Activated B cell treated with CpG ODN at 0.5 μM for 24 hours (primary cell): ENCODE measurements at places on chromosomes 3 and 15. TPM values are rescaled to one million over a fixed set of nuclear protein-coding genes. Genes with fewer than 3 reads are reported as not detected.

The IQCH gene
- 1.1 and 1.5 TPM in 2 replicates for total RNA-seq

DNA sequence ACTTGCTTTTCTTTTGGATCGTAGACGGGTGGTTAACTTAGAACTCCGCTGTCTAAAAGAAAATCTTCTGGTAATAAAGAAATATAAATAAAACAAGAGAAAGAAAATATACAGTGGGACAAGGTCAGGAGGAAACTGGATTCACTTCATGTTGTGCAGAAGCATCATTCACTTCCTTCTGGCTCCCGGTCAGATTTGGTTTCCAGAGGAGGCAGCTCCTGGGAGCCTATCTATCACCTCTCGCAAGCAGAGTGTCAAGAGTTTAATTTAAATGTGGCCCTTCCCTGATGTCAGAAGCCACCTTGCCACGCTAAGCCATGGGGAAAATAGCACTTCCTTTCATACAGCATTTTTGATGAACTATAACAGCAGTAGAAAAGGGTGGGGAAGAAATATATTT is 139.1 kb downstream of the NSMCE3 start:
- no peak for DNase-seq
- no peak overlapping the region for H3K27ac ChIP-seq

GRCh38 chr3:58899159-58899952 is 150.5 kb downstream of the CFAP20DC start:
- DNase-seq: peak; percentile 23
- peak overlapping the region; percentile 47 for H3K27ac ChIP-seq
- no peaks in the 10 kb centered on the region for H3K27me3 ChIP-seq
- H3K4me3 ChIP-seq: peak overlapping the region; percentile 50

GRCh38 chr3:72519946-72520604 is 328.2 kb downstream of the SHQ1 start:
- no peak overlapping the region for H3K4me3 ChIP-seq
- no peak for DNase-seq
- no peaks in the 10 kb centered on the region for H3K36me3 ChIP-seq
- H3K27me3 ChIP-seq: no peaks in the 10 kb centered on the region
- peaks cover 42% of the 10 kb centered on the region for H3K4me1 ChIP-seq

The CPEB1 gene
- total RNA-seq: not detected in 2 replicates

GRCh38 chr3:121252676-121253075 is 293.1 kb downstream of the POLQ start:
- no peaks in the 10 kb centered on the region for H3K36me3 ChIP-seq
- H3K27ac ChIP-seq: no peak overlapping the region
- DNase-seq: no peak

DNA sequence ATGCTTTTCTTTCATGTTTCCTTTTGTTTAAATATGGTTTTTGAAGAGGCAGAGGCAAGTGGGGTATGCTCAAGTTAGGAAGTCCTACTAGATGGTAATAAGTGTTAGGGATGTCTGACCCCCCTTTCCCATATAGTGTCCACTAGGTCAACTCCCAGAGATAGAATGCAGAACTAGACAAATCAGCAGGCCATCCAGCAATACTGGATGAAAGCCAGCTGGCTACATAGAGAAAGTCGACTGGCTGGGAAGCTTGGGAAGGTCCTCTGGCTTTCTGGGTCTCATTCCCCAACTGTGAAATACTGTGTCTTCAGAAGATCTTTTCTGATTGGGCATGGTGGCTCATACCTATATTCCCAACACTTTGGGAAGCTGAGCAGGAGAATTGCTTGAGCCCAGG is 113.8 kb downstream of the SNRK start:
- peaks cover 6% of the 10 kb centered on the region for H3K27me3 ChIP-seq
- DNase-seq: no peak
- no peak overlapping the region for H3K4me3 ChIP-seq
- no peak overlapping the region for H3K27ac ChIP-seq
- H3K4me1 ChIP-seq: no peaks in the 10 kb centered on the region

- no peak overlapping the region for H3K27ac ChIP-seq
- H3K27me3 ChIP-seq: peaks cover 5% of the 10 kb centered on the region
- no peak overlapping the region for H3K4me3 ChIP-seq
- peaks cover 2% of the 10 kb centered on the region for H3K4me1 ChIP-seq
- H3K36me3 ChIP-seq: no peaks in the 10 kb centered on the region
Measured at GRCh38 chr15:81812456-81812855, 233.4 kb downstream of the MEX3B start.

- no peak overlapping the region for H3K4me3 ChIP-seq
- no peaks in the 10 kb centered on the region for H3K4me1 ChIP-seq
- no peak overlapping the region for H3K27ac ChIP-seq
Measured at GRCh38 chr15:100890850-100891249, 11.2 kb downstream of the ALDH1A3 start.

The PEX11A gene
- 0.84 and 1.6 TPM in 2 replicates for total RNA-seq

The LEKR1 gene
- 2.8 and 2.9 TPM in 2 replicates for total RNA-seq

The RETNLB gene
- total RNA-seq: not detected in 2 replicates

The PRTG gene
- not detected in 2 replicates for total RNA-seq

GRCh38 chr3:70400194-70400593 is 87.8 kb upstream of the MDFIC2 start:
- no peak for DNase-seq
- H3K27ac ChIP-seq: no peak overlapping the region

- H3K36me3 ChIP-seq: no peaks in the 10 kb centered on the region
- peak overlapping the region; percentile 43 for H3K27ac ChIP-seq
- H3K27me3 ChIP-seq: no peaks in the 10 kb centered on the region
- DNase-seq: no peak
- peaks cover 64% of the 10 kb centered on the region for H3K4me1 ChIP-seq
Measured at GRCh38 chr3:40975711-40976121, 223.6 kb upstream of the CTNNB1 start.

The GOLGA8T gene
- total RNA-seq: not detected in 2 replicates

The ACTC1 gene
- total RNA-seq: not detected in 2 replicates

DNA sequence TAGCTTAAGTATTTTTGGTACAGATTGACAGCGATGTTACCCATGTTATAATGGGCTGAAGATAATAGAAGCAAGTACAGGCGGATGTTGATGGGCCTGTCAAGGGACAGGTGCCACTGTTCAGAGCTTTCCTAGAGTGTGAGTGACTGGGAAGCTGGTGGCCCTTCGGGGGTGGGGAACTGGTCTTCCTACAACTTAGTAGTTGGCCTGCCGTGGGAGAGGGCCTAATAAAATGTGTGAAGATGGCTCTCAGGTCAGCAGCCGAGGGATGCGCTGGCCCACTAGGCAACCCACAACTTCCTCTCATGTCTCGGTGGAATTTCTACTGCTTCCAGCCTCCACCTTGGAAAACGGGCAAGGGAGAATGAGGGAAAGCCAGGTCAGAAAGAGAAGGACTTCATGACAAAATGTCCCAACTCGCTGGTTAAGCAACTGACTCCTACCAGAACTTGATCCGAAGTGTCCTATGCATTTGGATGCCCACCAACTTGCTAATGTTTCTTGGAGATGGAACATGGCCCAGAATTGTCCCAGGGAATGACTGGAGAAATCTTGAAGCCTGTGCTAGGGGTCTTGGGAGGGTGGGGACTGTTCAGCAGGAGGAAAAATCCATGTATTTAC is 1.4 kb downstream of the GYG1 start:
- peaks cover 21% of the 10 kb centered on the region for H3K4me1 ChIP-seq
- H3K27ac ChIP-seq: peak overlapping the region; percentile 69
- DNase-seq: no peak
- peak overlapping the region; percentile 84 for H3K4me3 ChIP-seq

- H3K27me3 ChIP-seq: no peaks in the 10 kb centered on the region
- H3K27ac ChIP-seq: no peak overlapping the region
- no peaks in the 10 kb centered on the region for H3K4me1 ChIP-seq
- no peaks in the 10 kb centered on the region for H3K36me3 ChIP-seq
Measured at GRCh38 chr3:193148688-193149473, 92.1 kb upstream of the PLAAT1 start.

The CHRD gene
- total RNA-seq: not detected in 2 replicates

- no peaks in the 10 kb centered on the region for H3K4me1 ChIP-seq
- H3K27ac ChIP-seq: no peak overlapping the region
- no peak for DNase-seq
- H3K36me3 ChIP-seq: peaks cover 58% of the 10 kb centered on the region
Measured at GRCh38 chr15:74584779-74585178, 30.9 kb upstream of the CLK3 start.

DNA sequence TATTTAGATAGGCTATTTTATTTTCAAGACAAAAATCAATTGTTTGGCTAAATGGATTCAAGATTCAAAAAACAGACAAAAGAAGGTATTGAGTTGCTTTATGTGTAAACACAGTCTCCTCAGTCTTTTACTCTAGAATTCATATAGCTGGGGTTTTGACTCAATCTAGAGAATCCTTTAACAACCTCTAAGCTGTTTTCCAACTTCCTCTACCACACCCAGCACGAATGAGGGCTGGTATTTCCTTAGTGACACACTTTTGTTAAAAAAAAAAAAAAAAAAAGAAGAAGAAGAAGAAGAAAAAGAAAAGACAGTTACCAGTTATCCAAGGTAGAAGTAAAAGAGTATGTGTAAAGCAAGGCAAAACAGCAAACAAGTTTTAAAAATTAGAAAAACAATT is 732.8 kb upstream of the GOLIM4 start:
- H3K36me3 ChIP-seq: no peaks in the 10 kb centered on the region
- no peak overlapping the region for H3K4me3 ChIP-seq
- H3K4me1 ChIP-seq: no peaks in the 10 kb centered on the region
- H3K27me3 ChIP-seq: no peaks in the 10 kb centered on the region

GRCh38 chr15:49439678-49440395 is 16.8 kb downstream of the FGF7 start:
- H3K36me3 ChIP-seq: no peaks in the 10 kb centered on the region
- no peaks in the 10 kb centered on the region for H3K27me3 ChIP-seq
- peaks cover 15% of the 10 kb centered on the region for H3K4me1 ChIP-seq
- no peak overlapping the region for H3K4me3 ChIP-seq

GRCh38 chr3:193236599-193236998 is 4.4 kb upstream of the PLAAT1 start:
- DNase-seq: no peak
- H3K36me3 ChIP-seq: no peaks in the 10 kb centered on the region
- no peak overlapping the region for H3K27ac ChIP-seq
- H3K4me1 ChIP-seq: peaks cover 4% of the 10 kb centered on the region
- peaks cover 19% of the 10 kb centered on the region for H3K27me3 ChIP-seq

GRCh38 chr15:45391746-45392583 is 13.6 kb upstream of the GATM start:
- no peaks in the 10 kb centered on the region for H3K27me3 ChIP-seq
- peak overlapping the region; percentile 30 for H3K4me3 ChIP-seq
- H3K4me1 ChIP-seq: peaks cover 22% of the 10 kb centered on the region

GRCh38 chr3:187713504-187713903 is 11.1 kb upstream of the RTP2 start:
- H3K27ac ChIP-seq: no peak overlapping the region
- no peaks in the 10 kb centered on the region for H3K27me3 ChIP-seq
- H3K36me3 ChIP-seq: no peaks in the 10 kb centered on the region
- no peaks in the 10 kb centered on the region for H3K4me1 ChIP-seq

DNA sequence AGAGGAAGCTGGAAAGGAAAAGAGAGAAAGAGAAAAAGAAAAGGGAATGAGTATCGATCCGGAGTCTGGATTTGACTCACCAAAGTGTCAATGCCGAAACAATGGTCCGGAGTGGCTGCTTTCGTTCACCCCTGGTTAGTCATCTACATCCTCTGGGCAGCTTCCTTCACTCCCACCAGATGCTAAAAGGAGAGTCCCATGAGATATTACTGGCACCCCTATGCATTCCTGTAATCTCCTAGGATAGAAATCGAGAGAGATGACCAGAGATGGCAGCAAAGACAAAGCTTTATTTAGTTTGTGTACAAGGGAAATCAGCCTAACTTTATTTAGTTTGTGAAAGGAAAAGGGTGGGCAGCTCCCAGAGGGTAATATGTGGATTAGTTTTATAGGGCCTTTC is 622.2 kb downstream of the ZPLD1 start:
- no peak for DNase-seq
- H3K27me3 ChIP-seq: no peaks in the 10 kb centered on the region
- H3K36me3 ChIP-seq: no peaks in the 10 kb centered on the region
- no peak overlapping the region for H3K4me3 ChIP-seq
- no peaks in the 10 kb centered on the region for H3K4me1 ChIP-seq
- no peak overlapping the region for H3K27ac ChIP-seq

DNA sequence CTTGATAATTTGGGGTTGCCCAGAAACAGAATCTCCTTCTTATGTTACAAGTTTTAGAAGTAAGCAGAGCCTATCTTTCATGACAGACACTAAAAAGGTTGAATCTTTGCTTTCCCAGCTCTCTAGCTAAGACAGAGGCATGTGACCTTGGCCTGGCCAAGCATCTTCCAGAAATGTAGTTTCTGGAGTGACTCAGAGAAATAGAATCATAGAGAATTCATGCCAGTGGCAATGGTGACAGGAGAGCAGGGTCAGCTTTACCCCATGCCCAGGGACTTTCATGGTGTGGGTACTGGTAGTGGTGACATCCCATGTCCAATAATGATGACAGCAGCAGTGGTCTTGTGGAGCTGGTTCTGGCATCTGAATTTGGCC is 4.0 kb upstream of the PARP6 start:
- no peaks in the 10 kb centered on the region for H3K36me3 ChIP-seq
- H3K4me1 ChIP-seq: peaks cover 20% of the 10 kb centered on the region

The ZNF710 gene
- 36.2 and 45.5 TPM in 2 replicates for total RNA-seq

The MYO5A gene
- total RNA-seq: 41.7 and 49.1 TPM in 2 replicates

The C3orf85 gene
- total RNA-seq: not detected in 2 replicates

DNA sequence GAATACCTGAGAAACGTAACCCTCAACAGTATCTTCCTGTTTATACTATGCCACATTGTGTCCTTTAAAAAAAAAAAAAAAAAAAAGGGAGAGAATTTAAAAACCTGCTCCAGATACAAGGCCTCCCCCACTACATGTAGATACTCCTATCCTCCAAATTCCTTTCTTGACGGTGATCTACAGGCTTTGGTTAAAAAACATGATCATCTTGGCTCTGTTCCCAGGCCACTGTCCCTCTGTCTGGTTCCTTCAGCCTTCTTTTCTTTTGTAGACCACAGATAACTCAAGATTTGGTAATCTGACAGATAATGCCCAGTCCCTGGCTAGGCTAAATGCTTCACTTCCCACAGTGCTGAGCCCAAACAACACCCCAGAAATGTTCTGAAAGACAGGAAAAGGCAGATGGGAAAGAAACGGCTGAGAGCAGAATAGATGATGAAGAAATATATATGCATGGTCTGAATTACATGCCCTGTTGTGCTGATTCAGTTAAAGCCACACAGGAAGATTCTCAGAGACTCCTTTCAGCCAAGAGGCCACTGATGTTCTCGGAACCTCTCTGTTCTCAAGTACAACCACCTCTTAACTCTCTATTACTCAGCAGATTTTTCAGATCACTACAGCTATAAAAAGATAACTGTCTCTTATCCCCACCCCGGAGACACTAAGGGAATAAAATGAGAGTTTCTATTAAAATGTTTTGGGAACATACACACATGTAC is 48.3 kb downstream of the NPTN start:
- H3K27ac ChIP-seq: no peak overlapping the region
- no peaks in the 10 kb centered on the region for H3K27me3 ChIP-seq
- H3K36me3 ChIP-seq: peaks cover 84% of the 10 kb centered on the region
- H3K4me3 ChIP-seq: no peak overlapping the region
- H3K4me1 ChIP-seq: no peaks in the 10 kb centered on the region

- H3K4me1 ChIP-seq: no peaks in the 10 kb centered on the region
- no peak overlapping the region for H3K4me3 ChIP-seq
Measured at GRCh38 chr15:91196768-91197167, 96.7 kb downstream of the SV2B start.
